ENCODE measurements at places on chromosomes 16 and 17.

DNA sequence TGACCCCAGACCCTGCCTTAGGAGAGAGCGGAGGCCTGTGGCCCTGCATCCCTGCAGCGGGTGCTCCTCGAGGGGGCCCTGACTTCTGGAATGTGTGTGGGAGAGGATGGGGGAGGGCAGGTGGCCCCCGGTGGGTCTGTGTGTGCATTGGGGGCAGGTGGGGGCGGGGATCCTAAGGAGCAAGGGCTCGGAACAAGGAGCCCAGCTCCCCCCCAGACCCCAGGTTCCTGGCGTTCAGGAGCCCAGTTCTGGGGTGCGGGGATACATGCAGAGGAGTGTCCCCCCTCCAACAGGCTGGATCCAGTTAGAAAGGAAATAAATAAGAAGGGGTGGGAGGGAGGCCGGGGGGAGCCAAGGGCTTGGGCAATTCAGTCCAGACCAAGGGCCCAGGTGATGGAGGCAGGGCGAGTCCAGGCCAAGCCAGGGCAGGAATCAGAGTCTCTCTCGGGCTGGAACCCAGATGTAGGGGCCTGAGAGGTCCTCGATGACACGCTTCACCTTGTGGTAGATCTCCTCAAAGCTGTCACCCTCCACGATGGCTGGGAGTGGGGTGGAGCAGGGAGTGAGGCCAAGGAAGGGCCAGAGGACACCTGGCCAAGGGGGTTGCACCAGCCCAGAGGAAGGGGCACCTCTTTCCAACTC lies 11.2 kb upstream of the ASGR1 start:
- DNase-seq, result no peak

- no peak for DNase-seq
Observed at GRCh38 chr17:30253312-30253711, 17.8 kb upstream of the SLC6A4 start.

DNA sequence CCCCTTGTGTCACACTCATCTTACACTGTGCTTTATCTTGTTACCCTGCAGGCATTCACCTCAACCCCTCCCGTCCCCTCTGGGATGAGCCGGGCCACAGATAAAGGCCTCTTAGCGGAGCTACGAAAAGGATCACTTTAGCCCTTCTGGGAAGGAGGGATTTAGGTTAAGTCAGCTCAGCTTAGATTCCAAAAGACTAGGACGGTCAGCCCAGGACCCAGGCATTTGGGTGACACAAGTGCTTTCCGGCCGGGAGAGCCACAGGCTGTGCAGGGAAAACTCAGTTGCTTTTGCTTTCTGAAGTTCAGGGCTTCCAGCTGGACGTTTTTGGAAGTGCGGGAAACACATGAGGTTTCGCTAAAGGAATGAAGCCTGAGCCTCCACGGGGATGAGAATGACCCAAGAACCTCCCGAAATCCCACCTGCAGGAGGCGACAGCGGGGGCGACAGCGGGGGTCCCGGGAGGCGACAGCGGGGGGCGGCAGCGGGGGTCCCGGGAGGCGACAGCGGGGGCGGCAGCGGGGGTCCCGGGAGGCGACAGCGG lies 11.6 kb upstream of the METRNL start:
- peak; percentile 54 for DNase-seq

GRCh38 chr17:14921936-14922335 lies 343.2 kb downstream of the PMP22 start:
- no peak for DNase-seq

DNA sequence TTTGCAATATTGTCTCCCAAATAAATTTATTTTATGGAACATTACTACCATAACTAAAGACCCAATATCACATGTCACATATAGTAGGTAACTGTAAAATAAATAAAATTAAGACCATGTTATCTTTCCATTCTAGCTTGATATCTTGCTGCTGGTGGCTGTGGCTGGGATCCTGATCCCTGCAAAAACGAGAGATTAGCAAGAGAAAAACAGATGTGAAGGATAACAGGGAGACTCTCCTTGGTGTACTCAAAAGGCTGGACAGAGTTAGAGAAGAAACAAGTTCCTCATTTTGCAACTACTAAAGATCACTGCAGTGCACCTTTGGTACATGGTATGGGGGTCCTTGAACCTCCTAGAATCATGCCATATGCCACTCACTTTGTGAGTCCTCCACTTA lies 49.7 kb downstream of the ARHGAP27 start:
- DNase-seq, result no peak

- no peak for DNase-seq
Observed at GRCh38 chr17:32503251-32504165, 16.7 kb downstream of the CDK5R1 start.

DNA sequence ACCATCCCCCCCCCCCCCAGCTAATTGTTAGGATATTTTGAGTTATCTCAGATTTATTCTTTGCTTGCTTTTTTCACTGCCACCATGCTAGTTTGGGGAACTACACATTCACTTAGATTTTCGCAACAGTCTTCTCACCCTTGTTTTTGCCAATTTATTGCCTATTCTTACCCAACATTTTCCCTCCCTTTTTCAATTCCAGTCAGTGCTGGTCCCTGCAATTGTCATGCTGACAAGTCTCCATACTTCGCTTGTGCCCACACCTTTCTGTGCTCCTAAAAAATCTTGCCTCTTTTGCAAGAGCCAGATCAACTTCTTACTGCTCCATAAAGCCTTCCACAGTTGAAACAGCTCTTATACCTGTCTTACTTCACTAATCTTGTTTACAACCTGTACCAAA lies 16.3 kb downstream of the TNRC6A start:
- no peak for DNase-seq

DNA sequence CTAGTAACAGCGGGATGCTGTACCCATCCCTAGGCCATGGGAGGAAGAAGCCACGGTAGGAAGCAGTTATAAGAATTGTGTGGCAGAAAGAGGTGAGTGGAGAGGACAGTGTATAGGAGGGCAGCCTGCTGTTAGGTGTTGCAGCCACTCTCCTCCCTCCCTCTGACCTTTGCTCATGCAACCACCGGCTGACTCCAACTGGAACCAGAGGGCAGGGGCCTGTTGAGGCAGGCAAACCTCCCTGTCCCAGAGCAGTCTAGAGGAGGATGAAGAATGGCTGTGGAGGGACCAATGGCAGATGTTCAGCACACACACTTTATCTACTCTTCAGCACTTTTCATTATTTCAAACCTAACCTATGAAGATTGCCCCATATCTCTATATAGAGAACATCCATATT lies 2.2 kb downstream of the TXNL4B start:
- no peak for DNase-seq

DNA sequence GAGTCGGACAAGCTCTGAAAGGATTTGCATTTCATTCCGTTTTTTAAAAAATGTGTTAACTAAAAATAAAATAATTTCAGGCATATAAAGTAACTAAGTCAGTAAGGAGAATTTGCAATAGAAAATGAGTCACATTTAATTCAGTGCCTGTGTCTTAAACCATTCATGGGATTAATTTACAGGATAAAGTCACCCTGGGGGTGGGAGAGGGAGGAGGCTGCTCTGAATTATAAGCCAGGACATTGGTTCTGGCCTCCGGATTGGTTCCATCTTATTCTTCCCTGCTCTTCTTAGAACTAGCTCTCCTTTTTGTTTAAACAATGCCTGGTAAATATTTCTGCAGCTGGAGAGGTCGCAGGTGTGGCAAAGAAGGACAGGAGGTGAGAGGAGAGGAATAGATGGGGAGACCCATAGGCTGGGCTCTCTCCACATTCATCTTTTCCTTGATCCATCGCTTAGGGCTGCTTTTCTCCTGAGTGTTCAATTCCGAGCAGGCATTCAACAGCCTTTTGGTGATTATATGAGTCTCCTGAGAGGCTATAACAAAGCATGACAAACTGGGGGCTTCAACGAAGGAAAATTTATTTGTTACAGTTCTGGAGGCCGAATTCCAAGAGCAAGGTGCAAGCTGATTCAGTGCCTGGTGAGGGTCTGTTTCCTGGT lies 319.2 kb downstream of the PHKB start:
- no peak for DNase-seq

GRCh38 chr16:54153240-54153934 lies 133.2 kb downstream of the IRX3 start:
- no peak for DNase-seq

- DNase-seq, result no peak
Observed at GRCh38 chr17:5422505-5422904, 2.5 kb downstream of the RPAIN start.

- no peak for DNase-seq
Observed at GRCh38 chr16:52727849-52728248, 180.9 kb upstream of the TOX3 start.

GRCh38 chr17:15250135-15250860 lies 14.8 kb downstream of the PMP22 start:
- no peak for DNase-seq

DNA sequence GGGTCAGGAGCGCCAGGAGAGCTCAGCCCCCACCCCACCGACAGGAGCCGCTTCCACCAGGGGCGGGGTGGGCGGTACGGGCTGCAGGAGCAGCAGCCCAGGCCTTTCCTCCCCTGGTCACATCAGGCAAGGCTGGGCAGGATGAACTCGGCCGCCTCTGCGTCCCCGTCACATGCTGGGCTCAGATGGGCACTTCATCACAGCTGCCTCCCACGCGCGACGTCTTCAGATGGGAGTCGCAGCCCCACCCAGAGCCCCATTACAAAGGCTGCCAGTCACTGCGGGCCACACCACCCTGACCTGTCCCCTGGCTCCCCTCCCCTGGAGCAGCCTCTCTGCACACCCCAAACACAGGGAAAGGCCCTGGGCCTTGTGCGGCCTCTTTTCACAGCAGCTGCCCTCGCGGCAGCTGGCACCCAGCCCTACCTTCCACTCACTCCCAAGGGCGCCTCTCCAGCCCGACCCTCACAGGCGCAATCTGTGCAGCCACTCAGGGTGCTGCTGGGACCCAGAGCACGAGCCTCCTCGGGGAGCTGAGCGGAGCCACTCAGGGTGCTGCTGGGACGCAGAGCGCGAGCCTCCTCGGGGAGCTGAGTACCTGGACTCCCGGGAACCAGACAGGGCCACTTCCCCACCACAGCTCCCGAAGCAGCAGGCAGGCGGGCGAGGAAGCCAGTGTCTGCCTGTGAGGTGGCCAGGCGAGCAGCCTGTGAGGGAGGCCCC lies 4.7 kb downstream of the ZNF598 start:
- DNase-seq, result no peak
